Activated T-cell treated with anti-CD3 and anti-CD28 coated beads, Interleukin-2, amount 50 U/mL, for 1 hour (primary cell): ENCODE measurements at places on chromosomes 16 and 17.

DNA sequence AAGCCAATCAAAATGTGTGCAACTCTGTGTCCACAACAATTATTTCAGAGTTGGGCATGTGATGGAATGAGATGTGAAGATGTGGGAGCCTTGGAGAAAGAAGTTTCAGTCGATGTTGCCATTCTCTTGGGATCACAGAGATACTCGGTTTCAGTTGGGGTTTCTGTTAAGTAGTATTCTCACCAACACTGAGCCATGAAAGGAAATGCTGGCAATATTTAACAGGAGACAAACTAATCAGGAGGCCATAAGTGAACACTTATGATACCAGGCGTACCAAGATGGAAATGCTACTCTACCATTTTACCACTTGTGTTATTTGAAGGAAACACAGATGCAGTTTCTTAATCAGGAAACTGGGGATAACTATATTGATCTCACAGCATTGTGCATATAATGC lies 53.3 kb upstream of the NUDT7 start:
- no peak for DNase-seq

DNA sequence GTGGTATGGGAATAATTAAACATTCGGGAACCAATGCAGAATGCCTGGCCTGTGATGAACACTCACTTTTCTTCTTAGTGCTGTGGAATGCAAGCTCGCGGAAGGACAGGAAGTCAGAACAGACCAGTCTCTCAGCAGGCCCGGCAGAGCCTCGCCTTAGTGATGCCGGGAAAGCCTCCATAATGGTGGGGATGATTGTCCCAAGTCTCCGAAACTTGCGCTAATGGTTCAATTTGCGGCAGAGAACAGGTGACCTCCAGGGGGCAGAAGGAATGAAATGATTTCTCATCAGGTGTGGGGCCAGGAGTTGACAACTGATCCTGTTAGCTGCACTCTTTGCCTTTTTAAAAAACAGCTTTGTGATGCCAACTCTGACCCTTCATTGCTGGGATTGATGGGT lies 170.6 kb downstream of the GSG1L start:
- DNase-seq: no peak

DNA sequence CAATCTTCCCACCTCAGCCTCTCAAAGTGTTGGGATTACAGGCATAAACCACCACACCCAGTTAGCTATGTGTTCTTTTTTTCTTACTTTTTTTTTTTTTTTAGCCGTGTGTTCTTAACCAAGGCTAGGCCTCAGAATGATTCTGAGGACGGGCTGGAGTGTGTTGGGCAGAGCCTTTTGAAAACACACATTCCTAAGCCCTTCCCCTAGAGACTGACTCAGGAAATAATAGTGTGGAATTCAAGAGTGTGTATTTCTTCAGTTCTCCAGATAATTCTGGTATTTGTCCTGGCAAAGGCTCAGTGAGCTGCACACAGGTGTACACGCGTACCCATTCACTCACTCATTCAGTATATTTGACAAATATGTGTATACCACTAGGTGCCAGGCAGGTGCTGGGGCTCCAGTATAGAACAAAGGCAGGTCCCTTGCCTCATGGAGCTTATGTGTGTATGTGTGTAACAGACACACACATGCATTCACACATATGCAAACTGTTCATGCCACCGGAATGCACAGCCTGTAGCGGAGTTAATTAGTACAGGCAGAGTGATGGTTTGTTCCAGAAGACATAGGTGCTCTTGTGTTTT lies 19.4 kb upstream of the NFATC3 start:
- DNase-seq: no peak

- DNase-seq: no peak
Observed at GRCh38 chr17:17552351-17553216, 38.9 kb downstream of the PEMT start.

DNA sequence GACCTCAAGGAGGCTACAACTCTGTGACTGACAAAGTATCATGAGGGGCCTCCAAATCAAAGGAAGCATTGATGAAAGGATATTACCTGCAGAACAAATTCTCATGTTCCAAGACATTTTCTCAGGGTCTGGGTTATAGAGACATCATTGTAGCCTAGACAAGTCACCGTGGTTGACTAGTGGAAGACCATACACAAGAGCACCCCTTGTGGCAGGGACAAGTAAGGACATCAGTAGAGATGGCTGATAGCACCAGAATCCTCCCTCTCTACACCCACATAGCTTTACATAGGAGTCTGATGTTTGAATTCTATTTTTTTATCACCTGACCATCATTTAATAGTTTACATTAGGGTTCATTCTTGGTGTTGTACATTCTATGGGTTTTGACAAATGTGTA lies 32.5 kb upstream of the CDH8 start:
- no peak for DNase-seq

DNA sequence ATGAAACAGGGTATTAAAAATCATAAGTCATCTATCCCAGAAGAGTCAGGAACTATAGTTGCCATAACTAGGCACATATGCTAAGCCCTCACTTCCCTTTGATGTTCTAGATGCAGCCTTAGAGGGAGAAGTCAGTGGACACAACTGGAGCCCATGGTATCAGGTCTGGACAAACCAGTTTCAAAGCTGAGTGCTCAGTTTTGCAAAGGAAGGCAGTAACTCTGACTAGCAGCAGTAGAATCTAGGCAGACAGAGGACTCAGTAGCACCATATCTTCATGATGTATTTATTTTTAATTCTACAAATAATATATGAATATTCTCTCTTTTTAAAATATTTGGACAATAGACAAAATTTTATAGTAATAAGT lies 11.7 kb upstream of the FAM20A start:
- DNase-seq: no peak

- no peak for DNase-seq
Observed at GRCh38 chr16:12054868-12055267, 78.3 kb downstream of the SNX29 start.

DNA sequence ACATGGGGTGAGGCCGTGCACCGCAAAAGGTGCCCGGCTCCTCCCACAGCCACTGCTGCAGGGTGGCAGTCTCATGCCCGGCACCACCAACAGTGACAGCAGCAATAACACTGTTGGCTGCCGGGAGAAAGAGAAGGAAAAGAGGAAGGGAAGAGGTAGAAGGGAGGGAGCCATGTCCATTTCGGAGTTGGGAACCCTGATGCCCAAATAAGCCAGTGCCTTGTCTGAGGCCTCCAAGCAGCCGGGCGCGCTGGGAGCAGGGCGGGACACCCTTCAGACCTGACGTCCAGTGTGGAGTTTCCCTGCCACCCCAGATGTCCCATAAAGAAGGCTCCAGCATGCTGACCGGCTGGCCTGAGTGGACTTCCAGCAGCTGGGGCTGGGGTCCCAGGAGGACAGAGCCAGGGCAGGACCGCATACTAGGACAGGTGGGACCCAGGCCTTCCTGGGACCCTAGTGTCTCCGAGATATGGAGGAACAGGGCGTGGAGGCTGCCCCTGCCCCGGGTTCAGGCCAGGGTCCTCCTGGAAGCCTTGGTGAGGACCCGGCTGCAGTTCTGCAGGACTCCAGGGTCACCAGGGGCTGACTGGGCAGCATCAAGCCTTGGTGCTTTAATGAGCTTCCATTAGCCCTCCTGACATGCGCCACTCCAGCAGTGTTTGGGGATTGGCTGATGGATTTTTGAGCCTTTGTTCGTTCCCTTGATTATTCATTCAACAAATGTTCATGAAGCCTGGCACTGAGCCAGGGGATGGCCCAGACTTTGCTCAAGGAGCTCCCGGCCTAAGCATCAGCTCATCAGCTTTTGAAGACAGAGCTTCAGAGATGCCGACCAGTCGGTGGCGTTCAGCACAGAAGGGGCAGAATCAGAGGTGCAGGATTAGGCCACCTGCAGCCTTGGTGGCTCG lies 223.6 kb upstream of the CIBAR2 start:
- DNase-seq: no peak

- DNase-seq: peak; percentile 29
Observed at GRCh38 chr17:4998732-4999429, 1.1 kb downstream of the KIF1C start.

GRCh38 chr16:1908983-1909382 lies 9.2 kb downstream of the HS3ST6 start:
- no peak for DNase-seq
